ENCODE measurements at places on chromosomes 12 and 14.

DNA sequence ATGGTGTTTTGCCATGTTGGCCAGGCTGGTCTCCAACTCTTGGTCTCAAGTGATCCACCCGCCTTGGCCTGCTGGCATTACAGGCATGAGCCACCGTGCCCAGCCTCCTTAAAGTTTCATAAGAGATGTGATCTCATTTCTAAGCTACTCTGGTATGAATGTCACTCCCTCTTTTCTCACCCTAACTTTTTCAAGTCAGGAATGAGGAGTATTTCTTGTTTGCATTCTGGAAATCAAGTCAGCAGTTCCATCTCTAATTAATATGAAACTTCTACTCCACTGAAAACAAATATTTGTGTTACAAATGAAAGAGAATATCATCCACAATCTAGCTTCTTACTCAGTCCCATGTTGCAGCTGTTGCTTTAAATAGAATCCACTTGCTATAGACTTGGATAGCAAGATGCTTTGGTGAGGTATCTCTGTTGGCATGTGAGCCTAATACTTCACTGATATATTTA lies 61.3 kb downstream of the ARF6 start:
- no peak for DNase-seq

GRCh38 chr12:10919809-10920208 lies 9.2 kb upstream of the PRH2 start:
- no peak for DNase-seq

DNA sequence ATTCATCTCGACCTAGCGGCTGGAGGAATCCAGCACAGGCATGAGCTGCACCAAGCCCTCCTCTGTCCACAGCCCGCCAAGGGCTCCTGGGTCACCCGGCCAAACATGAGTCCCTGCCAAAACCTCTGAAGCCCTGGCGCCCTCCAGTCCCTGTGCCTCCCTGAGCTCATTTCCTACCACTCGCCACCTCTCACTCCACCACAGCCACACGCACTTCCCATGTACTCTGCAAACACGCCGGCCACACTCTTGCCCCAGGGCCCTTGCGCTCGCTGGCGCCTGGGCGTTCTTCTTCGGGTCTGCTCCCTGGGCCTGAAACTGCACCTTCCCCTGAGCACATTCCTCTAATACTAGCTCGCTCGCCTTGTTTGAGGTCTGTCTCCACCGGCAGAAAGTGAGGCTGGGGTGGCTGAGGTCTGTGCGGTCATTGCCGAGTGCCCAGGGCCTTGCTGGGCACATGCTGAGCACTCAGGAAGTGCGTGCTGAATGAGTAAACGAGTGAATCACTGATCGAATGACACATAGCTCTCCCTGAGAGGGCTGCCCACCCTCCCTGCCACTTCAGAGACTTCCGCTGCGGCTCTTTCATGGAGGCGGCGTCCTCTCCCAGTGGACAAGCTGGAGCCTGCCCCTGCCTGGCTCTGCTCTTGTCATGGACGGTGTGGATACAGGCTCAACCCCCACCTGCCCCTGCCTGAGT lies 33.7 kb upstream of the DLK1 start:
- DNase-seq = peak; percentile 75

DNA sequence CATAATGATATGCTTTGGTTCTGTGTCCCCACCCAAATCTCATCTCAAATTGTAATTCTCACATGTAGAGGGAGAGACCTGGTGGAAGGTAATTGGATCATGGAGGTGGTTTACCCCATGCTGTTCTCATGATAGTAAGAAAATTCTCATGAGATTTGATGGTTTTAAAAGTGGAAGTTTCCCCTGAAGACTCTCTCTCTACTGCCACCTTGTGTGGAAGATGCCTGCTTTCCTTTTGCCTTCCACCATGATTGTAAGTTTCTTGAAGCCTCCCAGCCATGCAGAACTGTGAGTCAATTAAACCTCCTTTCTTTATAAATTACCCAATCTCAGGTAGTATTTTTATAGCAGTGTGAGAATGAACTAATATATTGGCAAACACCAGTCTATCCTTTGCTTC lies 260.4 kb upstream of the PPFIA2 start:
- no peak for DNase-seq

DNA sequence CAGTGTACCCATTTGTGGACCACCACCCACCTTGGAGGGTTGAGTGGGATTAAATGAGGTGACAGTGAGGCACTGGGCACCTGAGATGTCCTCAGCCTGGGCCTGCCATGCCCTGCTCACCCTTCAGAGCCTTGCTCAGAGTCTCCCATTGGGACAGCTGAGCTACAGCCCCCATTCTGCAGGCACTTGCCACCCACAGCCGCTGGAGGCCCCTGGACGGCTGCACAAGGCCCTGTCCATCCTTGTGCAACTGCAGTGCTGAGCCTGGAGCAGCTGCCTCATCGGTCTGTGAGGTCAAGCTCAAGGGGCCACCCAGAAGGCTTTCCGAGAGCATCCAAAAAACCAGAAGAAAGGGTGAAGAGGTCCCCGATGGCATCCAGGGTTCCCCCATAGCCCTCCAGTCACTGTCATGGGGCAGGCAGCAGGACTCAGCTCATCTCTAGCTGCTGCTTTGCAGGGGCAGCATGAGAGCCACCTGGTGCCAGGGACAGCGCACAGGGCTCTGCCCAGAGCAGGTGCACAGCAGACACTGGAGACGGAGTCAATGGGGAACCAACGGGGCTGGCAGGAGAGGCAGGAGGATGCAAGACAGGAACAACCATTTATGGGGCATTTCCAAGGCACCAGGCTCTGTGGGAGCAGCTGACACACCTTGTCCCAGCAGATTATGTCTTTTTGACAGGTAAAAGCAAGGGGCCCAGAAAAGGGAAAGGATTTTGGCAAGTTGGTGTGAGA lies 84.6 kb downstream of the ARL6IP4 start:
- DNase-seq = peak; percentile 75

- DNase-seq = no peak
These were observed 50.3 kb downstream of the HECTD4 start for GRCh38 chr12:112331886-112332285.

DNA sequence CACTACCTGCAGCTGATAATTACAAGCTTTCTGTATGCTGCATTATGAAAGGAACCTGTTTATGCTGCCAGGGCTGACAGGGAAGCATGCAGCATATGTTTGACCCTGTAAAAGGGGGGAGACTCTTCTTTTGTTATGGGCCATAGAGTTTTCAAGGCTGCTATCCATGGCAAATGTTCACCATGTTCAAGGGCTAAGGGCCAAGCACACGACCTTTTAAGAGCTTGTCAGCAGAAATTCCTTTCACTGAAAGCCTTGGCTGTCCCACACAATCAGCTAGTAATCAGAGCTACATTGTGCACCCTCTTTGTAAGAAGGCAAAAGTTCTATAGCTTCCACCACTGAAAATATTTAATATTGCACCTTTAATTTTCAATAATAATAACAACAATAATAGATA lies 74.2 kb upstream of the MBIP start:
- peak; percentile 4 for DNase-seq

DNA sequence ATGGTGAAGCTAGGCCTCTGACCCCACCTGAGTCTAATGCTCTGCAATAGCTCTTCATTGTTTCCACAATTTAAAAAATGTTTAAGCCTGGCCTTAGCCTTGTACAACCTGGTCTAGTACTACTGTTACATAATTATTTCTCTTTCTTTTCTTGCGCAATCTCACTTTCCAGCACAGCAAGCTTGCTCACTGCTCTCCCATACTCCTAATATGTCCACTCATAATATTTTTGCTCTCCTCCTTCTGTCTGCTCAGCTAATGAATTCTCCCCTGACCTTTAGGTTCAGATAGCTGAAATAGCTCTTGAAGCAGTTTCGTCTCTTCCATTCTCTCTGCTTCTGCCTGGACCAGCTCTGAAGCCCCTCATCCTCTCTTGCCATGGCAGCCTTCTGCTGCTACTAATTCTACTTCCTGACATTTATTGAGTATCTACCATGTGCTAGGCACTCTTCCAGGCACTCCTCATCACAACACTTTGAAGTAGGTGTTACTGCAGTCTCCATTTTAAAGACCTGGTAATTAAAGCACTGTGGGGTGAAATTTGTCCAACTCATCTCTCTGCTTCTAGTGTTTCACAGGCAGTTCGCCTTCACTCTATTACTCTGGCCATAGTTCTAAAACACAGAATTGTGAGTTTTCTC lies 2.8 kb upstream of the SLC48A1 start:
- DNase-seq = no peak

GRCh38 chr12:119692997-119693396 lies 25.1 kb downstream of the PRKAB1 start:
- no peak for DNase-seq

- peak; percentile 21 for DNase-seq
These were observed 503 bp downstream of the FBXO21 start for GRCh38 chr12:117189725-117190209.

GRCh38 chr12:105083031-105083430 lies 1.2 kb downstream of the ALDH1L2 start:
- DNase-seq = no peak

DNA sequence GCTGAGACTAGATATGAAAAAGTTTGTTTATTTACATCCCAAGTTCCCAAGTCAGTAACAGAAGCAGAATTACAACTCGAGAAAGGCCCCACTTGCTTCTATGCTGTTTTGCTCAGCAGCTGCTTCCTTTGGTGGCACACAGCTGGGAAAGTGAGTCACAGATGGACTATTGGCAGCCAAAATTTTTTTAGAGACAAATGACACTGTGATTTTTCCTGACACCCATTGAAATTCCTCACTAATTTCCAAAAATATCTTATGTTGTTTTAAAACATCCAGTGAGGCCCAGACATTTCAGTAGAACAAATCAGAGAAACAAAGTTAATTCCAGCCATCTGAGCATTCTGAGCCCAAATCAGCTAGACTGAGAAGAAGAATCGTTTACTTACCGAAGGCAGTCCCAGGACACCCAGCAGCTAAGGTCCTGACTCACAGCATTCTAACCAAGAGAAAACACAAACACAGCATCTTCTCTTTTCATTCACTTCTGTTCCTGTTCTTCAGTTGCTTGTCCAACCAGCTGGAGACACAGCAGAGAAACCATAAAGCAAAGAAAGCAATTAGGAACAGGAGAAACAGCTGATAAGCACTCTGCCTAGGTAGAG lies 188.3 kb downstream of the DAD1 start:
- no peak for DNase-seq

GRCh38 chr12:93122569-93123091 lies 193.5 kb upstream of the EEA1 start:
- DNase-seq = no peak

DNA sequence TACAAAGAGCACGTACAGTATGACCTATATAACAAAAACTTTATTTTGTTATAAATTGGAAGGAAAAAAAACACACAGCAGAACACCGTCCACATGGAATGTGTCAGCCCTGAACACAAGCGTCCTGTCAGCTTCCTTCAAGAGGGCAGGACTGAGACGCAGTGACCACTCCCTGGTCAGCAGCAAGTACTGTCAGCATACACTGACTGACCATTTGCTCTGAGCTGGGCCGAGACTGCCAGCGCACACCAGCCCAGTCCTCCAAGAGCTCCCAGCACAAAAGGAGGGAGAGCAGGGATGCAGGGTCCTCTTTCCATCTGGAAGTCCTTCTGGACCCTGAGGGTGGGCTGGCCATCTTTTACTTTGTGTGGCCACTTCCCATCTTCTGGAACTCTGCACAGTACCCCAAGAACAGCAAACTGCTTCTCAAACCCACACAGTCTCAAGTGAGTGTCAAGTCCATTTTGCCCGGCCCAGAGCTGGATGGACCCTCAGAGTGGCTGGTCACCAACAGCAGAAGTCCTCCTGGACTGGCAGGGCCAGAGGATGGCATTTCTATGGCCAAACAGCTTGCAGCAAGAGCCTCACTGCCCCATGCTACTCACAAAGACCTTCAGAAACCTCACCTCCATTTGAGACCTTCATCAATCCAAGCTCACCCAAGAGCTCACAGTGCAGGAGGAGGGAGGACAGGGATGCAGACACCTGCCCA lies 11.7 kb downstream of the CCDC88C start:
- DNase-seq = no peak

DNA sequence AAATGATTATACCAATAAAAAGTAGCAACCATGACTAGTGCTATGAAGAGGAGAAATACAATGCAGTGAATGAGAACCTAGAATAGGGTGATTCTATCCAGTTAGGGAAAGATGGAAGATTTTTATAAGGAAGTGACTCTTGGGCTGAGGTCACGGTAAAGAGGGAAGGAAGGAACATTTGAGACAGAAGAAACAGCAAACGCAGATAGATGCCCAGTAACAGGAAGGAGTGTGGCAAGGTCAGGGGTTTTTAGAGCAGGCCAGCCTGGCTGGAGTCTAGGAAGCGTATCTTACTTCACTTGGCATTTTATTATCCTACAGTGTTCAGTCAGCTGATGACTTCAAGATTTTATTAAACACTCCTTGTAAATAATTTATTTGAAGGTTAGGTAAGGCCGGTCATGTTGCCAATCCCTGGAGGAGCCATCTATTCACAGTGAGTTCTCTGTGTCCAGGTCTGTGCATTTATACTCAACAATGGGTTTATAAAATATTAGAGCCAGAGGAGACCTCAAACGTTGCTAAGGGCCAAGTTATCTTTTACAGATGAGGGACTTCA lies 170.6 kb downstream of the PRKCH start:
- no peak for DNase-seq

GRCh38 chr14:26403760-26404159 lies 194.1 kb downstream of the NOVA1 start:
- no peak for DNase-seq

- no peak for DNase-seq
These were observed 15.3 kb downstream of the TNFRSF1A start for GRCh38 chr12:6326316-6327228.

DNA sequence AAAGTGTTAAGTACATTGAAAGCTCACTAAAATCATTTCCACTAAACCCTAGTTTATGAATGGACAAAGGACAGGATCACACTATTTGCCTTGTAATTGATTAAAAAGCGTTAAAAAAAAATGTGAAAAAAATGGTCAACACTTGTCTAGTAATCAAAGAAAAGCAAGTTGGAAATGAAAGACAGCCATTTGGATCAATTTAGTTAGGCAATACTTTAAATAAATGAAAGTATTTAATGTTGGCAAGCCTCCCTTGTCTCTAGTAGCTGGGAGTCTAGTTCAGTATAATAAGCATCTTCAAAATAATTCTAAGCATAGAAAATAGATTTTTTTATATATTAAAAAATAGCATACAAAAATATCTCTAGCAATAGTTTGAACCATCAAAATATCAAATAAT lies 14.2 kb upstream of the CNIH1 start:
- no peak for DNase-seq

DNA sequence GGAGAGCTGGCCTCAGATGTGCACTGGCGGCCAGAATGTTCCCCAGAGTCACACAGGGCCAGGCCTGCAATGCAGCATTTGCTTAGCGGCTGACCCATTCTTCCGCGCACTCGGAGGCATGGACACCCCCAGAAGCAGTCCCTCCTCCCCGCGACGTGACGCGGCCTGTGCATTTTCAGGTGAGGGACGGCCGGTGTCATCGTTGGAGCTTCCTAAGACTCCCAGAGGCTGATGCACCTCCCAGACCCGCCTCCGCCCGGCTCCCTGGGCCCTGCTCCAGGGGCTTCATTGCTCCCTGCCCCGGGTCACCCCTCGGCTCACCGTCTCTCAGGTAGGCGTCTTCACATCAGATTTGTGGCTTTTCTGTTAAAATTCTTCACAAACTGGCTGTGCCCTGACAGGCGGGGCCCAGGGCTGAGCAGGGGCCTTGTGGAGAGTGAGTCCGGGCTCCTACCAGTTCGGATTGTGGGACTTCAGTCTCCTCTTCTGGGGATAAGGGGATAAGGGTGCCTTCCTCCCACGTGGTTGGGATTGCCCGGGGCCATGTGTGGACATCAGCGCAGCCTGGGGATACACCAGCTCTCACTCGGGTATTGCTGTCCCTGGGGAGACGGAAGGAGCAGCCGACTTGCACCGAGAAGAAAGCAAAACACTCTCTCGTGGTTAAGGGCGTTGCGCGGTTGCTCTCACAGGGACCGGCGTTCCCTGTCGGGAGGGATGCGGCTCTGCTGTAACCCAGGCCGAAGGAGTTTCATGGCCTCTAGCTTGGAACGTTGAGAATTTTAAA lies 249.1 kb downstream of the ADGRD1 start:
- no peak for DNase-seq
